ENCODE measurements at places on chromosomes 13 and 19.

- DNase-seq = no peak
Measured at GRCh38 chr19:41029524-41030432, 38.7 kb downstream of the CYP2B6 start.

GRCh38 chr19:40147338-40147692 lies 43.9 kb upstream of the MAP3K10 start:
- no peak for DNase-seq

DNA sequence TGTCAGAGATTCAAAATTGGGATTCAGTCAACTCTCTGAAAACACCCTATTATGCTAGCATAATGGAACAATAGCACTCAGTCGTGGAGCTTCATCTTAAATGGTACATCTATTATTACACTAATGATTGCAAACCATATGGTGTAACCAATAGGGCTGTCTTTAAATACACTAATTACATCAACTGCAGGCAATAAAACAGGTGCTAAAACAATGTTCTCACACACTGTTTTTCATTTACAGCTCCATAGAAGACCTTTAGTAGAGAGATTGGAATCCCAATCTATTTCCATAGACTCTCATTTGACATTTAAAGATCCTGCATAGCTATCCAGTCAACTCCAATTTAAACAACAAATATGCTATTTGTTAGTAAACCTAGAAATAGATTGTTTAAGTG lies 1917.4 kb downstream of the OLFM4 start:
- DNase-seq = no peak

DNA sequence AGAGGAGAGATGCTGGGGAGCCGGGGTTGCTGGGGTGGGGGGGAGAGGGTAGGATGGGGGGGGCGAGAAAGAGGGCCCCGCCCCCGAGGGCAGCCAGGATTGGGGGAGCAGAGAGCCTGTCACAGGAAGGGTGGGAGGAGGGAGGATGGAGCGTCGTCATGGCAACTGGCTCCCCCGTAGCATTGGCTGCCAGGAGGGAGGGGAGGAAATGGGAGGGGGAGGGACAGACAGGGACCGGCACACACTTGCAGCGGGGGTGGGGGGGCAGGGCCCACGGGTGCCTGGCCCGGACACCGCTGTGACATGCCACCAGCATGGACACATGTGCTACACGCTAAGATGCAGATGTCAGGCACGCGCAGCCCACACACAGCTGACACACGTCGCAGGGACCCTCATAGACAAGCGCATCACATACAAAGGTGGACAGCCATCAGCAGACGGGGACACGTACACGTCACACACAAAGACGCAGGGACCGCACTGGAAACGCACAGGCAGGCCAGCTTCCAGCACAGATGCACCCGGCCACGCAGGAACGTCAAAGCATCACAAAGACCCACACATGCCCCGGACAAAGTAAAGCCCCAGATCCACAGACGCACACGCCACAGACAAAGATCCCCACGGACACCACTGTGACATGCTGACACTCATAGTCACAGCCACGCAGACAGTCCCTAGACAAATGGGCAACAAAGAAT lies at the start of gene LMTK3:
Gene LMTK3, minus strand, starts transcription at position 36 of the 704 bp plus-strand sequence. CDS start 259 bp downstream, outside the sequence.
- DNase-seq = peak; percentile 97

GRCh38 chr19:3605770-3606169 lies 905 bp downstream of the TBXA2R start:
- DNase-seq = no peak

DNA sequence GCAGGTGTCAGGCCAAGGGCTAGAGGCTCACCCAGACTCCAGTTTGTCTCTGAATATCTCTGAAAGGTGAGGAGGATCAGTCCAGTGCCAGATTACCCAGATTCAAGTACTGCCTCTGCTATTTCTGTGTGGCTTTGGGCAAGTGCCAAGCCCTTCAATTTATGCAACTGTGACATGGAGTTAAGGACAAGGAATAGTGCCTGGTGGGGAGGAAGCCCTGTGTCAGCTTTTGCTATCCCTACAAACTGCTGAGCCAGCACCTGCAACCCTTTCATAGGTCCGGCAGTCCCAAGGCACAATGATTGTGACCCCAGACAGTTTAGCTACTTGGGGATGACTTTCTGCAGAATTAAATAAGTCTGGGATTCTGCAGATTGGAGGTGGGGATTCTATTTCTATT lies 123.0 kb downstream of the KL start:
- DNase-seq = no peak

GRCh38 chr19:51573331-51573730 lies 2.2 kb downstream of the ZNF175 start:
- DNase-seq = no peak

DNA sequence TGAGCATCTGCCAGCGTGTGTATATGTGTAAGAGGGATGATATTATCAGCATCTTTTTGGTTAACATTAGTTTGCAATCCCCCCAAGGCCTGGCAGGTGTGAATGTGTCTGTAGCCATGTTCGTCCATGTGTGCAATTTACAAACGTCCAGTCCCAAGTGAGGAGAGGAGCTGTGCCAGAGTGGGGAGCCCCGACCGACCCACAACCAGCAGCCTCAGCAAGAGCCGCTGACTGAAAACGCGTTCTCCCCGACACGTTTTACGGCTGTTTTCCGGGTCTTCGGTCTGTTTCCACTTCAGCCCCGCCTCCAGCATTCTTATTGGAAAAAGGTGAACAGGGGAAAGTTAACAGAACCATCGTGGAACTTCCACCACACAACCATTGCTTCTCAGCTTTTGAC lies 119.1 kb upstream of the SOX1 start:
- DNase-seq = no peak

GRCh38 chr19:47623151-47623920 lies 14.4 kb downstream of the BICRA start:
- no peak for DNase-seq

- DNase-seq = no peak
Measured at GRCh38 chr19:30684613-30685012, 312.4 kb downstream of the ZNF536 start.

DNA sequence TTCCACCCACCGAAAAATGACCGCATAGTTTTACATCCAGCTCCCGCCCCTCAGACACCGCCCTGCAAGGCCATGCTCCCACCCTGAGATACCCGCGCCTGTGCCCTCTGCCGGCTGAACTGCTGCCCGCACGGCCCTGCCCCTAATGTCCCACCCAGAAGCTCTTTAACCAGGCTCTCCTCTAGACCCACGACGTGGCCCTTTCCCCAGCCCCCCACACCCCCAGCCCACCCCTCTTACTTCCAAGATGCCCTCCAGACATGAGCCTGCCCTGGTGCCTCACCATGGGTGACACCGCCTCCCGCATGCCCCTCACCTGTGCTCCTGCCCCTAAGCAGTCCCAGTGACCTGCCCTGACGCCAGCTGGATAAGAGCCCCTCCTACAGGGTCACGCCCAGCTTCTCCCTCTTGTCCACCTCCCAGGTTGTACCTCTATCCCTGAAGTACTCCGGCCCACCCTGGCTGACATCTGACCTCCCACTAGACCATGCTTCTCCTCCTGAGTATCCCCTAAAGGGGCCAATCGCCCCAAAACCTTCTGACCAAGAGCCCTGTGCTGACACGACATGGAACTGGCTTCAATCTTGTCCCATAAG lies 51.2 kb downstream of the COLGALT1 start:
- no peak for DNase-seq

GRCh38 chr13:98206946-98207345 lies 29.9 kb upstream of the RNF113B start:
- DNase-seq = no peak

GRCh38 chr13:99231721-99232120 lies 26.5 kb downstream of the GPR18 start:
- DNase-seq = peak; percentile 55

DNA sequence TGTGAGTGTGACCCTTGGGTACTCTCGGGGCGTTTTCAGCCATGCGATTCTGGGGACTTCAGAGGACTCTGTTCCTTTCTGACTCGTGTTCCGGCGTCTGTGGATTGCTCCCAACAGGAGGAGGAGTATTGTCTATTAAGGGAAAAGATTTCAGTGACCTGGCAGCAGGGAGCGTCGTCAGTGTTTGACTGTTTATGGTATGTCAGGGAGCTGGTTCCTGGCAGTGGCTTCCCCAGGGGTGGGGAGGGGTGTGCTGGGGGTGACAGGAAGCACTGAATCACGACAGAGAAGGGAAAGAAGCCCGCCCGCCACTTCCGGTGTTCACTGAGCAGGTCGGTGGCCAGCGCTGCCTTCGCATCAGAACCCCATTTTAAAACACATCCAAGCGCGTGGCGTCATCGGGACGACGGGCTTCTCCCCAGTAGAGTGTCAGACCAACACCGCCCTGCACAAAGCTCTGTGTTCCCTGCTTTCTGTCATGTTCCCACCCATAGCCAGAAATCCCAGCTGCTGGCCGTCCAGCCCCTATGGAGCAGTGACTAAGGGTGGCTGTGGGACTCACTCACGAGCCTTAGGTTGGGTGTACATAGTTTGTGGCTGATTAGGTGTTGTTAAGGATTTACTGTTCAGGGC lies 33.8 kb downstream of the COL4A2 start:
- DNase-seq = peak; percentile 54

DNA sequence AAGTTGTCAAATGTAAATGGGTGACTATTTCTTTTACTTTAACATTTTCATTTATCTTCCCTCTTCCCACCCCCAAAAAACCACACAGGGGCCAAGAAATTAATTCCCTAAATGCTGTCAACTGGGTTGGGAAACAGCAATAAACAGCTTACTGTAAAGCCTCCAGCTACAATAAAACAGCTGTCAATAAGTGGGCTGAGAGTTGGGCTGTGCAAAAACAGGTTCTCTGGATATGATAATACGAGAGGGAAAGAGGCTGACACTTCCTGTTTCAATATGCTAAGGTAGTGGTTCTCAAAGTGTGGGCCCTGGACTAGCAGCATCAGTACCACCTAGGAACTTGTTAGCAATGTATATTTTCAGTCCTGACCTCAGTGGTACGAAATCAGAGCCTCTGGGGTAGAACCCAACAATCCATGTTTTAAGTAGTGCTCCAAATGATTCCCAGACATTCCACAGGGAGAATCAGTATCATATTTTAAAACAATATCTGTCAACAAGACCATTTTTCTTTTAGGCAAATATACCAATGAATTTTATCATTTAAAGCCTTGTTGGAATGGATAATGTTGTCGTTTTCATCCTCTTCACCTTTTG lies 8.4 kb downstream of the PCDH9 start:
- DNase-seq = no peak

GRCh38 chr19:10769533-10770491 lies 51.9 kb downstream of the DNM2 start:
- no peak for DNase-seq

- DNase-seq = no peak
Measured at GRCh38 chr13:38283346-38283745, 66.3 kb upstream of the UFM1 start.

GRCh38 chr13:78657699-78658629 lies 991 bp downstream of the OBI1 start:
- DNase-seq = no peak

- DNase-seq = no peak
Measured at GRCh38 chr19:19352823-19353222, 32.2 kb downstream of the MAU2 start.

- DNase-seq = no peak
Measured at GRCh38 chr19:54648129-54648528, 14.7 kb upstream of the LILRB4 start.

DNA sequence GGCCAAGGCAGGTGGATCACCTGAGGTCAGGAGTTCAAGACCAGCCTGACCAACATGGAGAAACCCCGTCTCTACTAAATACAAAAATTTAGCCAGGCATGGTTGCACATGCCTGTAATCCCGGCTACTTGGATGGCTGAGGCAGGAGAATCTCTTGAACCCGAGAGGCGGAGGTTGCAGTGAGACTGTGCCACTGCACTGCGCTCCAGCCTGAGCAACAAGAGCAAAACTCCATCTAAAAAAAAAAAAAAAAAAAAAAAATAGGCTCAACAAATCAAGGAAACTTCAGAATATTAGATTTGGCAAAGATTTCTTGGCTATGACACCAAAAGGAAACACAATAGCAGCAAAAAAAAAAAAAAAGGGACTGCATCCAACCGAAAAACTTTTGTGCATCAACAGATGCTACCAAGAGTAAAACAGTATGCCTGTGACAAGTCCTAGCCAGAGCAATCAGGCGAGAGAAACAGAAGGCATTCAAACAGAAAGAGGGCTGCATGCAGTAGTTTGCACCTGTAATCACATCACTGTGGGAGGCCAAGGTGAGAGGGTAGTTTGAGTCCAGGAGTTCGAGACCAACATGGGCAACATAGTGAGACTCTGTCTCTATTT lies 23.8 kb downstream of the ZNF160 start:
- no peak for DNase-seq

Data from CD4-positive, alpha-beta T cell (primary cell).